Activated B cell treated with CpG ODN at 0.5 μM for 24 hours (primary cell): ENCODE measurements at places on chromosomes 3 and 15. TPM values are rescaled to one million over a fixed set of nuclear protein-coding genes. Genes with fewer than 3 reads are reported as not detected.

The ZNF710 gene
- total RNA-seq = 36.2 and 45.5 TPM in 2 replicates

DNA sequence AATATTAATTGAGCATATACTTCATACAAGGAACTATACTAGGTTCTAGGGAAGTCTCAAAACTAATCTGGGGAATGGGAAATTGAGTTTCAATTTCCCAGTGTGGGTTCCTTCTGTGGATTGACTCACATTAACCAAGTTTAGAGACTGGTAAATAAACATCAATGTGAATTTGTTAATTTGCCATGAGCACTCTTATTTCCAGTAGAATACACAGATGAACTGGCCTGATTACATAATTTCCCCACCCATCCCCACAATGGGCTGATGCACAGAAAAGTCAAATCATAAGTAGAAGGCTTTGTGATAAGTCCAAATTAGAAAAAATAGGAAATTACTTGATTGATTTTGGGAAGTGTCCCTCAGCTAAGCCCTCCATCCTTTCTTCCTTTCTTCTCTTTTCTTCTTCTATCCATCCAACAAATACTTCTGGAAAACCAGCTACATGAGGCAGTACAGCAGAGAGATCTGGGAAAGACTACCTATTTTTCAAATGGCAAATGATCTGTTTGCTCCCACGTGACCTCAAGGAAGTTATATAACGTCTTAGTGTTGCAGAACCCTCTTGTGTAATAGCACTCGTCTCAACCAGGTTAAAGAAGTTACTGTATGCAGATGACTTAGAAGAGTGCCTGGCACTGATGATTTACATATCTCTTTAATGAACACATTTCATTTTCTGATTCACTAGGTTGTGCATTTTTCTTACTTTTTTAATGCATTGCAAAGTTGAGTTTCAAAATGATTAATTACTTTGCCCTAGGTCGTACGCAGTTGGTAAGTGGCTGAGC lies 312.3 kb downstream of the SV2B start:
- no peak overlapping the region for H3K27ac ChIP-seq
- no peak for DNase-seq
- H3K4me3 ChIP-seq = no peak overlapping the region
- H3K36me3 ChIP-seq = no peaks in the 10 kb centered on the region

DNA sequence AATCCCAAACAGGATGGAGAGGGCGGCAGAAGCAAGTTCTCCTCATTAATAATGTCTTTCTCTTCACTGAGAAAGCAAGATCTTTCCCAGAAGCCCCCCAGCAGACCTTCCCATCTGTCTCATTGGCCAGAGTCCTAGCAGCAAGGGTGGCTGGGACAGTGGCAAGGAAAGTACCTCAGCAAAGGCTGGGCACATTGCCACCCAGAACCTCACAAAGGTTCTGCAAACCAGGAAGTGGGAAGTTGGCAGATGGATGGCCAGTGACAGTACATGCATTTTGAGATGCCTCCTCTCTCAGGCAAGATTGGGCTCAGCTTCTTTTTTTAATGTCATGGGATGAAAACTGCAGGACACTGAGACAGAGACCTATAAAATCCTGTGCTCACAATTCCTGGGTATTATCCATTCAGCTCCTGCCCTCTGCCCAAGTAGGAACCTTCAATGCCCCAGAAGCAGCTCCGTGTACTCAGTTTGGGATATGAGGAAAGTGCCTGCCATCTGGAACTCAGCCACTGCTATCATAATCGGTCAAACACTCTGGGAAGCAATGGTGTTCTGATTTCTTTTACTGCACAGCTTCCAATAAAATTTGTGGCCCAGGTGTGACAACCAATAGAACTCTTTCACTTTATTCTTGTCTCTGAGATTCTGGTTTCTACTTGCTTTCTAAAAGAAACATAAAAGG lies 25.5 kb downstream of the DPH3 start:
- H3K36me3 ChIP-seq = no peaks in the 10 kb centered on the region
- H3K27me3 ChIP-seq = peaks cover 5% of the 10 kb centered on the region
- no peak for DNase-seq
- no peak overlapping the region for H3K27ac ChIP-seq
- H3K4me3 ChIP-seq = no peak overlapping the region

DNA sequence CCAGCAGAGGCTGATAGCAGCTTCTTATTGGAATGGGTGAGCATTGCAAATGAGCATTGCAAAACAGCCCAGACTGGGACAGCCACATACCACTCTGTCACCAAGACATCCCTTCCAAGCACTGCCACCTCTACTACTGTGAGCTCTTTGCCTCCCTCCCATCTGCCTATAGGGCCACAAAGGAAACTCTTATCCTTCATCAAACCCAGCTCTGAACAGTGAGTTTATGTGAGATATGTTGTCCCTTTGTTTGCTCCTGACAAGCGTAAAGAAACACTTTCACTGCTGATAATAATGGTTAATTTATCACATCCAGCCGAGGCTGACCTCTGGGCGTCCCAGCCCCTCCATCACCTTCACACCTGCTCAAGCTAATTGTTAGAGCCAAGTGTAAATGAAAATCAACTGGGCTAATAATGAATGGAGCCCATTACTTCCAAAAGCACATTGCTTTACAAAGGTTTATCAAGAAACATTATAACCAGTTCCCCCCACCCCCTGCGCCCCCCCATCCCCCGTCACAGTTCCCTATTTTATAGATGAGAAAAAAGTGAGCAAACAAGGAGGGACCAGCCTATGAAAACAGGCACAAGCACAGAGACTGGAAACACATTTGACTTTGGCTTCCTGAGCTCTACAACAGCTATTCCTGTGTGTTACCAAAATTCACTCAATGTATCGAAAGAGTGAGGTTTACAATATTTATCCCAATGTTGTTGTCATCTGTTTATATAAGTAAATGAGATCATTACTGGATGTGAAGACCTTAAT lies 146.3 kb downstream of the ANXA2 start:
- no peak for DNase-seq
- no peaks in the 10 kb centered on the region for H3K4me1 ChIP-seq
- H3K27me3 ChIP-seq = peaks cover 24% of the 10 kb centered on the region
- H3K27ac ChIP-seq = no peak overlapping the region
- no peak overlapping the region for H3K4me3 ChIP-seq

DNA sequence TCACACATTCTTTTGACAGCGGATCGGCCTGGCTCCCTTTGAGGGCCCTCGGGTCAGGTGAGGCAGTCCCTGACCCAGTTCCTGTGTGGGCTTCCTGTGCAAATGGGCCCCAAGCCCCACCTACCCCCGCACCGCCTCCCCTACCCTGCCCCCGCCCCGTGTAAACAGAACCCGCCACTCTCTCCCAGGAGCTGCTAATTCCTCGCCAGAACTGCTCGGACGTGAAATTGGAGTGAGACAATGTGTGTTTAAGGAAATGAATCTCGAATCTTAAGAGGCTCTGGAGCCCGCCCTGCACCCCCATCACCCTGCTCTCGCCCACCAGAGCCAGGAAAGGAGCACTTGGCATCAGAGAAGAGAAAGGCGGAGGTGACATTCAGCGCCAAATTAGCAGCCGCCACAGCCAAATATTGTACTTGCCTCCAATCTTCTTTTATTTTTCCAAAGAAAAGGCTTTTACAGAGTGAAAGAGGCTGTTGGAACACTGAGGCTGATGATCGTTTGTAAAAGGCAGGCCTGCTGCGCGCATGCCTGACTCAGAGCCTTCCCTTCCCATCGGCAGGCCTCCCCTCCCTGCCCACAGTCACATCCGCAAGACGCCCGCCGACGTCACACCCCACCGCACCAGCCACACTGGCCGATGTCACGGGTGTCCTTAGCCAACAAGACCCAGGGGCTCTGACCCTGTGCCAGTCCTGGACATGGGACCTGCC lies 53.1 kb downstream of the CACNA2D2 start:
- H3K36me3 ChIP-seq = no peaks in the 10 kb centered on the region
- peaks cover 5% of the 10 kb centered on the region for H3K27me3 ChIP-seq
- peaks cover 4% of the 10 kb centered on the region for H3K4me1 ChIP-seq
- DNase-seq = no peak
- H3K4me3 ChIP-seq = peak overlapping the region; percentile 50
- H3K27ac ChIP-seq = no peak overlapping the region

- no peaks in the 10 kb centered on the region for H3K36me3 ChIP-seq
- no peaks in the 10 kb centered on the region for H3K27me3 ChIP-seq
- peaks cover 41% of the 10 kb centered on the region for H3K4me1 ChIP-seq
- no peak overlapping the region for H3K27ac ChIP-seq
- no peak overlapping the region for H3K4me3 ChIP-seq
- no peak for DNase-seq
These were observed 33.6 kb downstream of the BTD start for GRCh38 chr3:15635121-15635661.

DNA sequence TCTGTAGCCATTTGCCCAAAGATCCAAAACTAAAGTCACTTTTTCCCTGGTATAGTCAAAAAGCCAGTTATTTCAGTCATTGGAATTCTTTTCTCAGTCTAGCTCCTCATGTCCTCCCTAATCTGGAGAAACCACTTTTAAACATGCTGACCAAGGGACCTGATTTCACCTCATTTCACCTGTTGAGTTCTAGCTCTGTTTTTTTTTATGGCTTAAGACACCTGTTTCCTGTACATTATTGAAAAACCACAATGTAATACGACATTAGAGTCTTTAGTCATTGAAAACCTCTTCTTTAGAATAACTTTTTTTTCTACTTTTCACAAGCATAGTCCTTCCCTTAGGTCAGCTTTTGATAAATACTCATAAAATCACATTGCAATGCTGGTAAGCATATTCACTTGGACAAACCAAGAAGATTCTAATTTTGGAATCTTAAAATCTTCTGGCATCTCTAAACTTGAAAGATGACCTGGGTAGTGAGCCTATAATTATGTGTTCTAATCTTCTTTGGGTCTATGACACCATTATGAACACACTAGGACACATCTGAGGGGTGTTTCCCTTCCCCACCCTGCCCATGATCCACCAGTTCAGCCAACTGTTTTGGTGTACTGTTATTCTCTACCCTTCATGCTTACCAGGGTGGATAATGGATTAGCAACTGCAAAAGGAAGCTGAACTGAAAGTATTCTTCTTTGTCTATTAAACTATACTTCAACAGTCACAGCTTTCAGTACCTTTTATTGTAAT lies 103.5 kb upstream of the FXR1 start:
- H3K27ac ChIP-seq = no peak overlapping the region
- H3K4me3 ChIP-seq = no peak overlapping the region
- H3K4me1 ChIP-seq = no peaks in the 10 kb centered on the region

GRCh38 chr3:36295296-36295695 lies 85.0 kb upstream of the STAC start:
- no peak overlapping the region for H3K4me3 ChIP-seq
- no peaks in the 10 kb centered on the region for H3K27me3 ChIP-seq
- DNase-seq = no peak
- H3K27ac ChIP-seq = no peak overlapping the region
- H3K4me1 ChIP-seq = no peaks in the 10 kb centered on the region
- no peaks in the 10 kb centered on the region for H3K36me3 ChIP-seq

GRCh38 chr15:81295486-81296121 lies 28.3 kb downstream of the STARD5 start:
- H3K4me1 ChIP-seq = peaks cover 97% of the 10 kb centered on the region
- no peaks in the 10 kb centered on the region for H3K27me3 ChIP-seq
- H3K36me3 ChIP-seq = peaks cover 71% of the 10 kb centered on the region
- peak overlapping the region; percentile 99 for H3K4me3 ChIP-seq
- DNase-seq = no peak

The GP5 gene
- total RNA-seq = 0.18 and 0.22 TPM in 2 replicates

GRCh38 chr3:23806534-23807423 lies 1.0 kb downstream of the UBE2E1 start:
- H3K36me3 ChIP-seq = peaks cover 18% of the 10 kb centered on the region
- no peaks in the 10 kb centered on the region for H3K27me3 ChIP-seq
- peaks cover 50% of the 10 kb centered on the region for H3K4me1 ChIP-seq

The CD276 gene
- total RNA-seq = 0.38 TPM in 1 of 2 replicates, not detected in the other

DNA sequence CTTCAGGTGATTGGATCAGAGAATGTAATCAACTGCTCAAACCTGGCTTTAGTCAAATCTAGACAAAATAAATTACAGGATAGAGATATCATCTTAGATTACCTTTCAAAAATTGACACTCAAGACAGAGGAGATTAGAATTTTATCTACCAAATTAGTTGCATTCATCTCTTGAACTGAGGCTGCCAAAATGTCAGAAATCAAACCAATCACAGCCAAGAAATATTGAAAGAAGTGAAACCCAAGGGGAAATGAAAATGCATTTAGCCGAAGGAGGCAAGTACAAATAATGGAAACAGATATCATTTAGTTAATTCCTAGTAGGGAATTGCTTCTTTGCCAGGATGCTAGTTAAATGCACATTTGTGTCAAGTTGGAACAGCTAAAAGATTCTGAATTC lies 261.1 kb upstream of the PDZRN3 start:
- H3K36me3 ChIP-seq = no peaks in the 10 kb centered on the region
- DNase-seq = no peak
- no peak overlapping the region for H3K27ac ChIP-seq
- no peak overlapping the region for H3K4me3 ChIP-seq
- no peaks in the 10 kb centered on the region for H3K4me1 ChIP-seq

GRCh38 chr3:56118968-56119367 lies 349.3 kb downstream of the ERC2 start:
- H3K27me3 ChIP-seq = no peaks in the 10 kb centered on the region
- no peaks in the 10 kb centered on the region for H3K4me1 ChIP-seq
- no peak overlapping the region for H3K4me3 ChIP-seq
- H3K36me3 ChIP-seq = no peaks in the 10 kb centered on the region
- H3K27ac ChIP-seq = no peak overlapping the region
- DNase-seq = no peak

DNA sequence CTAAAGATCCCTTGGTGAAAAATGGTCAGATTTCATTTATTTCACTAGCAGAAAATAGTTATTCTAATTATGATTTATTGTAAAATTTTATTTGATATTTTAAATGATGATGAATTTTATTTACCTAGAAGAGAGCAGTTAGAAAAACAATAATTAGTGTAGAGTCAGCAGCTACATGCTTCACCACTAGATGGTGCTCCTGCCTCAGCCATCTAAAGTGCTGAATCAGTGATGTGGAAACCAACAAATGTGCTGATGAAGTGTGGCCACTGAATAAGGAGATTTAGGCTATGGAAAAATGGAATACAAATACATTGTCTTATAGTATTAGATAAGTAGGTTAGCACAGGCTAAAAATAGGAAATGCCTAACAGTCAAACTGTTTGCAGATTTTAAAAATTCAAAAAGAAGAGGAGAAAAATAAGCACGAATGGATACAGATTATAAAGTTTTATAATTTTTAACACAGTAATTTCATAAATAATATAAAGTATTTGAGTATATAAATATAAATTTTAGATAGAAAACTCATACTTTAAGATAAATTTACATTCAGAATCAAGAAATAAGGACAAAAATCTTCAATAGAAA lies 109.8 kb downstream of the PPP2R3A start:
- peaks cover 3% of the 10 kb centered on the region for H3K27me3 ChIP-seq
- peak; percentile 36 for DNase-seq
- peaks cover 2% of the 10 kb centered on the region for H3K4me1 ChIP-seq
- no peak overlapping the region for H3K27ac ChIP-seq

The DAPK2 gene
- total RNA-seq = 4.2 and 4.3 TPM in 2 replicates

GRCh38 chr15:69035205-69035917 lies 20.9 kb downstream of the NOX5 start:
- DNase-seq = no peak
- no peak overlapping the region for H3K4me3 ChIP-seq
- peaks cover 4% of the 10 kb centered on the region for H3K4me1 ChIP-seq
- H3K36me3 ChIP-seq = no peaks in the 10 kb centered on the region
- no peak overlapping the region for H3K27ac ChIP-seq
